ENCODE measurements at places on chromosomes 4 and X.

GRCh38 chr4:20723019-20723418 is 22.8 kb downstream of the PACRGL start:
- no peak for DNase-seq

- no peak for DNase-seq
Measured at GRCh38 chrX:105282077-105282476, 61.6 kb upstream of the TEX13A start.

GRCh38 chr4:181647396-181648147 is 595.6 kb upstream of the TENM3 start:
- DNase-seq: no peak

GRCh38 chrX:102892103-102892502 is 45.0 kb upstream of the RAB40AL start:
- DNase-seq: no peak

GRCh38 chr4:108885211-108885610 is 122.4 kb upstream of the ETNPPL start:
- DNase-seq: no peak

DNA sequence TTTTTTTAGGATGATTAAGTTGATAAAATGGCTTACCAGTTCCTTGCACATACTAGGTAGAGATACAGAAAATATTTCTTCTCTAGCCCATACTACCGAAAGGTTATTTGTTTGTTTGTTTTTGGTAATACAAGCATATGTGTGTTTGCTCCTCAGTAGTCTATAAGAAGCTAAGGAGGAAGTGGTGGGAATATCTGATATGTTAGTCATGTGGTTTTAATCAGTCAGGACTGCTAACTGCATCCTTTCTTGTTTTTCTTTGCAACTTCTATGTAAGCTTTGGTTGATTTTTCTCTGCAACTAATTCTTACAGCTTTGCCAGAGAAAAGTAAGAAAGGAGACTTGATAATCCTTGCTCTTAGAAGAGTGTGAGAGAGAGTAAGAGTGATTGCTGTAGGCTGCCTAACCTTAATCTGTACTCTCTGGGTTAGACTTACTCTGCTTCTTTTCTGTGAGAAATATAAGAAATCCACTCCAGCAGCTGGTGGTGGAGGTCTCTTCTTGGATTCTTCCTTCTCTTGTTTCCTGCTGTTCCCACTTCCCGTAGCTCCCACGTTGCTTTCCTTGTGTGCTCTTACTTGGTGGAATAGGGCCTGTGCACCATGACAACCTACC is 28.3 kb downstream of the SEPTIN11 start:
- DNase-seq: no peak

GRCh38 chr4:3685081-3685645 is 81.0 kb upstream of the ADRA2C start:
- no peak for DNase-seq

DNA sequence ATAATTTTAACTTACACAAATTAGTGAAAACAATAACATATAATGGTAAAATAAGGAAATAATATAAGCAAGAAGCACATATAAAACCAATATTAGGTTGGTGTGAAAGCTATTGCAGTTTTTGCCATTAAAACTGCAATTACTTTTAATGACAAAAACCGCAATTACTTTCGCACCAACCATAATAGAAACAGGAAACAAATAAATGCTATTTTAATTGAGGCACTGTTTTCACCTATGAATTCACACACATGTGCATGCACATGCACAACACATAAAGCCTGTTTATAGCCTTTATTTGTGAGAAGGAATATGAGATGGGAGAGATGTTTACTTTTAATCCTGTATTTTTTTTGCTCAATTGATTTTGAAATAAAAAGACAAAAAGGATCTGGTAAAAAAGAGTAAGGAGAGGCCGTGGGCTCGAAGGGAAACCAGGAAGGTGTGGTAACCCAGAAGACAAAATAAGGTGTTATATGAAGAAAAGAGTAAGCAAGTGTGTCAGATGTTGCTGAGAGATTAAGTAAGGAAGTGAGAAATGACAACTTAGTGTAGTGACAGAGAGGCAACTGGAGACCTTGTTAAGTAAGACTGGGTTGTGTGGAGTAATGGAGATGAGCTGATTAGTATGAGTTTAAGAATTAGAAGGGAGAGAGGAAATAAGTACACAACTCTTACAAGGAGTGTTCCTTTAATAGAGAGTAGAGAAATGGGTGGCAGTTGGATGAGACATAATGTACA is 69.0 kb downstream of the KLHL13 start:
- no peak for DNase-seq

GRCh38 chr4:94345266-94345665 is 2.6 kb upstream of the HPGDS start:
- no peak for DNase-seq

- DNase-seq: no peak
Measured at GRCh38 chrX:71282514-71283402, 677 bp upstream of the NONO start.

DNA sequence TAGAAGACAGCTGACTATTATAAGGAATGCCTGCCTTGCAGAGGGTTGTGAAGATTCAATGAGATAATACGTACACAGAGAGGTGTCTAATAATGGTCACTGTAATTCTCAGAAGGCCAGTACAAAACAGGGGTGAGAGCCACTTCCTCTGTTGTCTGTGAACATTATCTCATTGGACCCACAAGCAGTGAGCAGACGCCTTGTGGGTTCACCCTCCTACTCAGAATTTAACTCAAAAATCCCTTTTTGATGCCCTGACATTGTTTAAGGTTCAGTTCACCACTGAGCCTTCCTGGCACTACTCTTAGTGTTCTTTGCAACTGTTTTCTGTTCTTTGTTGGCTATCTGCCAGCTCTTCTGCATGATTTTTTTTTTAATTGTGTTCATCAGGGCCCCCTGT is 467.4 kb downstream of the BCOR start:
- DNase-seq: no peak

GRCh38 chrX:119755981-119756533 is 2.3 kb upstream of the SOWAHD start:
- no peak for DNase-seq

DNA sequence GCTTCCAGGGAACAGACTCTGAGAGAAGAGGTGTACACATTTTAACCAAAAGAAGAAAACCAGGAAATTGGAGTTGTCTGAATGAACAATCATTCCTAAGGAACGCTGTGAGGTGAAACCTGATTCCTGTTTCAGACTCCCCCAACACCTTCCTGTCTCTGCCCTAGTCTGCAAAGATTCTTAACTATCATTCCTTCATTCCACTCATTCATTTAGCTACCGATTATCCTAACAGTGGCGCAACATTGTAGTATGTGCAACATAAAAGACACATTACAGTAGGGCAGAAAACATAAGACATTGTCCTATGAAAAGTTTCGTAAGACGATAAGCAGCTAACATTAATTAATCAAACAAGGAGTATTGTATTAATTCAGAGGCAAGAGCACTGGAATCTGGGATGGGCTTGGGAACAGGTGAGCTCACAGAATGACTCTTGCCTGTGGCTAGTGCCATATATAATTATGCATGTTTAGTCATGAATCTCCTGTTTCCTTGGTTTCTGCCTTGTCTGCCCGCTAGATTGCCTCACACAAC is 23.8 kb upstream of the ADH7 start:
- no peak for DNase-seq

- DNase-seq: no peak
Measured at GRCh38 chr4:71526637-71527406, 188.0 kb downstream of the SLC4A4 start.

DNA sequence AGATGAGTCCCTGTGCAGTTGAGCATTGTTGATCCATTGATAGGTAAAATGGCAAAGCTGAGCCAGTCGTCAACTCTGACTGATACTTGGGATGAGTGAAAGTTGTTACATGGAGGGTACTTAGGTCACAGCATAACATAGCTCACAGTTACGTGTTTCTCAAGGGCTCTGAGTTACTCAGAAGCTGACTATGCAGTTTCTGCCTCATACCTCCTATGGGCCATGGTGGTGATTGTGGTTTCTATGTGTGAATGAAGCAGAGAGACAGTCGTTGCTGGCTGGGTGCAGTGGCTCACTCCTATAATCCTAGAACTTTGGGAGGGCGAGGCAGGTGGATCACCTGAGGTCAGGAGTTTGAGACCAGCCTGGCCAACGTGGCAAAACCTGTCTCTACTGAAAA is 30.8 kb downstream of the FRMPD3 start:
- no peak for DNase-seq

DNA sequence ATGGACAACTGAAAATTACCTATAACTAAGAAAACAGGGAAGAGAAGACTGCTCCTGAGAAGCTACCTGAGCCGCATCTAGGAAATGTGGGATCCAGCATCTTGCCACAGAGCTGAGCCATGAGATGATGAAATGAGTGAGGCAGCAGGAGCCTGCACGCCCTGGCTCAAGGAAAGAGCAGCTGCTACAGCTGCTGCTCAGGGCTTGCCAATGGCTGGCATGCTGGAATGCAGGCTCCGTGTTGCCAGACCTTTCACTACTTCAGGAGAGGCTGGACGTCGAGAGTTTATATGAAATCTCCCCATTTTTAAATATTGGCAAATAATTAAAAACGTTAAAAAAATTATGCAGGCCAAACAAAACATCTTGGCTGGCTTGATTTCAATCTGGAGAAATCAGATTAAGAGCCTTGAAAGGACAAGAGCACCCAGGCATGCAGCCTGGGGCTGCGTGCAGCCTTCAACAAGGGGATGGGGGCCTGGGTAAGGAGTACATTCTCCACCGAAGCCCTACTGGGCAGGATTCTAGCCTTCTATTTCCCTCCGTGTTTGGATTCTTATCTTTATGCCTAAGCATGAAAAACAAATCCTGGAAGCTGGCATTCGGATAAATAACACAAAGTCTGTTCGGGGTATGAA is 227.6 kb downstream of the NR3C2 start:
- no peak for DNase-seq

GRCh38 chr4:139918591-139918990 is 235.4 kb downstream of the MAML3 start:
- DNase-seq: no peak

DNA sequence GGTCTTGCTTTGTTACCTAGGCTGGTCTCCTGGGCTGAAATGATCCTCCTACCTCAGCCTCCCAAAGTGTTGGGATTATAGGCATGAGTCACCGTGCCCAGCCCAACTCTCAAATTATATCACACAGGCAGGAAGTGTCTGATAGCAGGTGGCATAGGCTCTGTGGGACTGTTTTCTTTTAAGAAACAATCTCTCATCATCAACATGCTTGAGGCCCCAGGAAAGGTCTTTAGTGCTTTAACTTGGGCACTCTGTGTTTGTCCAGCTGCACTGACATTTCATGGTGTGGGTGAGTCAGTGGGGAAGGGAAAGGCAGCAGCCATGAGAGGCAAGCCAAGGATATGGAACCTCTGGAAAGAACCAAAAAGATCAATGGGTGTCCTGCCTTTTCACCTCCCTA is 88.1 kb upstream of the TSPAN5 start:
- no peak for DNase-seq

DNA sequence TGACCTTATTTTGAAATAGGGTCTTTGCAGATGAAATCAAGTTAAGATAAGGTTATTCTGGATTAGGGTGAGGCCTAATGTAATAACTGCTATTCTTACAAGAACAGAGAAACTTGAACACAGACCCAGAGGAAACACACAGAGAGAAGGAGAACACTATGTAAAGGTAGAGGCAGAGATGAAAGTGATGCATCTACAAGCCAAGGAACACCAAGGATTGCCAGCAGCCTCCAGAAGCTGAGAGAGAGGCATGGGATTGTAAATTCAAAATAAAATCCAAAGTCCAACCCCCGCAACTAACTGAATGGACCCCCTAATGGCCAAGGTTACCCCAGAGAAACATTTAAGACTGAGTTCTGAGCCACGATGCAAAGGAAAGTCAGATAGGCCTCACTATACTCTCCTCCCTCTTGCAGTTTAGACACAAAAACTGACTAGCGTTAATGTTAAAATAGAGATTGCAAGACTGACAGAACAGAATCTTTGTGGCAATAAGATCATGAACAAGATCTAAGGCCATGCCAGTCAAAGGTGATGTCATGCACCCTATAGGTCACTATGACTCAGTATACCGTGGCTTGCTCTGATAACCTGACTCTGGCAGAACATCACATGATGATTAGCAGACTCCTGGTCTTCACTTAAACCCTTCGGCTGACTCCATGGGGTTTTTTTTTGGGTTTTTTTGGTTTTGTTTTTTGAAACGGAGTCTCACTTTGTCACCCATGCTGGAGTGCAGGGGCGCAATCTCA is 42.9 kb downstream of the DDX60L start:
- DNase-seq: no peak

GRCh38 chr4:122602277-122603142 is 18.4 kb downstream of the IL21 start:
- DNase-seq: no peak

DNA sequence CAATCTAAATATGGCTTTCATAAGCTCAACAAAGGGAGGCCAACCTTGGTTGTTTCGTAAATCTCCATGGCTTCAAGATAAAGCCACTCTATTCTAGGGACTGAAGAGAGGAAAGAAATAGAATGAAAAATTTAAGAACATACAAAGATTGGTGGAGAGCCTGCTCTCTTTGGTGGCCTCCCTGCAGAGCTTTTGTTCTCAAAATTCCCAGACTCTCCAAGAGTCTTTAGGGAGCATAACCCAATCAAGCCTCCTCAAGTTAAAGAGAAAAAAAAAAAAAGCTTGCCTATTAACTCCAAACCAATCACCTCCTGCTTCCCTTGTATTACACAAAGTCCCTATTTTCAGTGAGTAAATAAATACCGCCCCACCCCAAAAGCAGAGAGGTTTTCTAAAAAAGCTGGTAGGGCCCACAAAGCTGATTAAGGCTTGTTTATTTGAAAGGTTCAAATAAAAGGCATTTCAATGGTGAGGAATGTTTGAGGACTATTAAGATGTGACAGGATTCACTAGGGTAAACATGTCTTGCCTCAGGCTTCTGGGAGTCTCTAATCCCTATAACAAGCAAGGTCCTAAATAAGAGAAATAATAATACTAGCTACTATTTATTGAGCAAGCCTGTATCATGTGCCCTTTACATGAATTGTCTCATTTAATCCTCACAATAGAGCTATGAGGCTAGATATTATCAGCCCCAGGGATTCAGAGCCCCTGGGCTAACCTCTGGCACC is 71.6 kb downstream of the GPC3 start:
- DNase-seq: no peak

GRCh38 chr4:24965627-24966026 is 52.8 kb upstream of the CCDC149 start:
- DNase-seq: no peak

DNA sequence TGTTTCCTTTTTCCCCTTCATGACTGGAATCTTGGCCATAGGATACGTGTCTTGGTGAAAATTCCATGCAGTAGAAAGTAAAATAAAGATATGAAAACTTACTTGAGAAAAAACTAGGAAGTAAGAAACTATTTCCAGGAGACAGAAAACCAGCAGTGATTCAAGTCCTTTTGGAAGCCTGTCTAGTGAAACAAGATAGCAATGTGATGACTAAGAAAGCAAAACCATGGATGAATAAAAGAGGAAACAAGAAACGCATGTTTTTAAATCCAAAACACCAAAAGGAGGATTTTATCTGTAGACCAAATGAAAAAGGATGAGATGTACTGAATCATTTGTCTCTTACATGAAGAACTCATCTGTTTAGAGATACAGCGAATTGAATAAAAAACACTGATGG is 1430.0 kb downstream of the ARAP2 start:
- DNase-seq: no peak

GRCh38 chr4:83170952-83171399 is 56.4 kb upstream of the PLAC8 start:
- DNase-seq: no peak

- no peak for DNase-seq
Measured at GRCh38 chrX:48696909-48697727, 584 bp downstream of the SUV39H1 start.
